ENCODE measurements at places on chromosomes 1 and 21.
A peak's percentile ranks its signal among the peaks of the same experiment; 100 is the strongest.

GRCh38 chr1:193104502-193104906 lies 710 bp downstream of the GLRX2 start:
- DNase-seq = peak; percentile 52

DNA sequence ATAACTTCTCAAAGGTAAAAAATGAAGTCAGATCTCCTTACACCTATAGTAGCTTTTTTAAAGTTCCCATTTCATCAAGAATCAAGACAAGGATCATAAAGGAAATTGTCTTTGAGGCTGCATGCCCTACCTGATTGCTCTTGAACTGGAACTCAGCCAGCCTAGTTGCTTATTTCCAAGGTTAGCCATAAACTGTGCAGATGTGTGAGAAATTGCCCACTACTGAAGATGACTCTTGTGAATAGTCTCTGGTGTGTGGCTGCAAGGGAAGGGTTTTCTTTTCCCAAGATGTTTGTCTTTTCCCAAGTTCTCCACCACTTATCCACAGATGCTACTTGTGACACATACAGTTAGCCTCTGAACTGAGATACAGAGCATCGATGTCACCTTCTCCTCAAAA lies 81.7 kb upstream of the DUSP10 start:
- no peak for DNase-seq

- no peak for DNase-seq
Measured at GRCh38 chr1:225654688-225655508, 2.0 kb upstream of the ENAH start.

DNA sequence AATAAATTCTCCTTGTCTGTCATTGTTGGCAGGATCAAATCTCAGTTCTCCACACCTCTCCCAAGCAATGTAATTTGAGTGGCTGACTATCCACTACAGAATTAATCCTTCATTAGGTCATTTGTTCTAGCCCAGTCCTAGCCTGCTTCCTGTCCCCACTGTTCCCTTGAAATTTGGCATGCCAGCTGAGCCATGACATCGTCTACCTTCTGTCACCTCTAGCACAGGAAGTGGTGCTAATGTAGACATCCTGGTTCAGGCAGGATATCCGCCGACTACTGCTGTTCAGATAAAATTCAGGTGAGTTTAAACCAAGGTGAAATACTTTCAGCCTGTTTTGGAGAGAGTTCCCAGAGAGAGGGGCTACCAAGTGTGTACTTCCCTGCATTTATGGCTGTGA lies 5.9 kb downstream of the CHRM3 start:
- no peak for DNase-seq

GRCh38 chr1:187622545-187622944 lies 793.8 kb downstream of the PLA2G4A start:
- no peak for DNase-seq

DNA sequence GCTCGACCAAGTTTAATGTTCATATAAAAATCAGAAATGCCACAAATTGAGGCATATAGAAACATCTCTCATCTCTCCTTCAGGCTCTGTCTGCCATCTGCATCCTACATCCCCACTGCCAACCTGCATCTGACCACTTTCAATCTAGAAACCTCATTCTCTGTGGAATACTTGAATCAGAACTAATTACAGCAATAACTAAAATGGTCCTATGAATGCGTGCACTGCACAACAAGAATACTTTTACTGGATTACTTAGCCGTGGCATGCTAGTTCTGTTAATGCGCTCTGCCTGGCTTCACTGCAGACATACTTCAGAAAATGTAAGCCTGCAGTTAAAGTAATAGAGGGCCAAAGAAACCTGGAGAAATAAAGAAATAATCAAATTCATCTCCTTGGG lies 89.8 kb upstream of the NR5A2 start:
- DNase-seq = no peak

DNA sequence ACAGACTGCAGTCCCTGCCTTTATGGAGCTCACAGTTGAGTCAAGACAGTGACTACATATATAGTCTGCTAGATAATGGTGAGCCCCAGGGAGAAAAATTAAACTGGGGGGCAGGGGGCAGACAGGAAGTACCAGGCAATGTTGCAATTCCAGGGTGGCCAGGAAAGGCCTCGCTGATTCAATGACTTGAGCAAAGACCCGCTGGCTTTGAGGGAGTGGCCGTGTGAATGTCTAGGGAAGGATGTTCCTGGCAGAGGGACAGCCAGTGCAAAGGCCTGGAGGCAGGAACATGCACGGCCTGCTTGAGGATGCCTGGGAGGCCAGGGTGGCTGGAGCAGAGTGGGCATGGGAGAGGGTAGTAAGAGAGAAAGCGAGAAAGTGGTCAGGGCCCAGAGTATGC lies 23.0 kb upstream of the EPHA8 start:
- no peak for DNase-seq

- no peak for DNase-seq
Measured at GRCh38 chr1:202831906-202832305, 21.2 kb downstream of the PCAT6 start.
